Activated CD4-positive, alpha-beta T cell treated with anti-CD3 and anti-CD28 coated beads, Interleukin-2, amount 10 ng/mL, durations not matched to agents 24 days and 14 days (primary cell): ENCODE measurements at places on chromosomes 12 and 14. TPM values are rescaled to one million over a fixed set of nuclear protein-coding genes. Genes with fewer than 3 reads are reported as not detected.

CLEC1B gene
- total RNA-seq, result not detected in 2 replicates

SIVA1 gene
- total RNA-seq, result 117 and 123 TPM in 2 replicates

KRT78 gene
- total RNA-seq, result not detected in 2 replicates

REP15 gene
- 0.69 and 0.77 TPM in 2 replicates for total RNA-seq

TAS2R13 gene
- total RNA-seq, result 1.1 and 1.3 TPM in 2 replicates

SLC6A12 gene
- not detected in 2 replicates for total RNA-seq

PTGER2 gene
- 66.7 and 69.9 TPM in 2 replicates for total RNA-seq

RERGL gene
- total RNA-seq, result not detected in 2 replicates

TAS2R14 gene
- 2.7 and 3.5 TPM in 2 replicates for total RNA-seq

HOXC6 gene
- total RNA-seq, result not detected in 2 replicates

SPTB gene
- total RNA-seq, result not detected in 2 replicates

MFAP5 gene
- not detected in 2 replicates for total RNA-seq

CYP27B1 gene
- 12.3 and 12.7 TPM in 2 replicates for total RNA-seq

P2RX2 gene
- not detected in 2 replicates for total RNA-seq

NRXN3 gene
- total RNA-seq, result not detected in 2 replicates

KRT73 gene
- 0.09 TPM in 1 of 2 replicates, not detected in the other for total RNA-seq

ABHD12B gene
- not detected in 2 replicates for total RNA-seq

TRPV4 gene
- not detected in 2 replicates for total RNA-seq

OAS3 gene
- 47.5 and 48.9 TPM in 2 replicates for total RNA-seq

SRRM4 gene
- not detected in 2 replicates for total RNA-seq
